Activated naive CD4-positive, alpha-beta T cell treated with anti-CD3 and anti-CD28 coated beads, Interleukin-2, amount 50 U/mL, for 72 hours (primary cell): ENCODE measurements at places on chromosomes 1 and 21. TPM values are rescaled to one million over a fixed set of nuclear protein-coding genes. Genes with fewer than 3 reads are reported as not detected.

Gene ATF6
- total RNA-seq = 24.9 TPM

- no peak for DNase-seq
Measured at GRCh38 chr1:1391225-1391624, 7.9 kb downstream of the CCNL2 start.

Gene CDK18
- total RNA-seq = 7.9 TPM

- no peak for DNase-seq
Measured at GRCh38 chr1:109389638-109390341, 7.9 kb downstream of the SORT1 start.

GRCh38 chr21:37281993-37282392, 14.9 kb upstream of the VPS26C start:
- no peak for DNase-seq

DNA sequence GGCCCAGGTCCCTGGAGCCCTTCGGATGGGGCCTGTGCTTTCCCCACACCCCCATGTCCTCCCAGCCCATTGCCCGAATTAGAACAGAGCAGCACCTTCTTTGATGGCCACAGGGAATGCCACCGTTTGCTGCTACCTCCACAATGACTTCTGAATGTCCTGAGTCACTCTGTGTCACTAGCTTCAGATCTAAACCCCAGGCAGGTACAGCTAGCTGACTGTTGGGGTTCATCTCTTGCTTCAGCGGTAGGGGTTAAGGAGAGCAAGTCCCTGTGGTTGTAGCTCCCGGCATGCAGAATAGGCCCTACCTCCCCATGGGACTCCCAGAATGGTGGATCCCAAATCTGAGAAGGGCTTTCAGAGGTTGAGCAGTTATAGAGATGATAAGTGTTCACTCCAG, 291.1 kb upstream of the POU3F1 start:
- DNase-seq = no peak

DNA sequence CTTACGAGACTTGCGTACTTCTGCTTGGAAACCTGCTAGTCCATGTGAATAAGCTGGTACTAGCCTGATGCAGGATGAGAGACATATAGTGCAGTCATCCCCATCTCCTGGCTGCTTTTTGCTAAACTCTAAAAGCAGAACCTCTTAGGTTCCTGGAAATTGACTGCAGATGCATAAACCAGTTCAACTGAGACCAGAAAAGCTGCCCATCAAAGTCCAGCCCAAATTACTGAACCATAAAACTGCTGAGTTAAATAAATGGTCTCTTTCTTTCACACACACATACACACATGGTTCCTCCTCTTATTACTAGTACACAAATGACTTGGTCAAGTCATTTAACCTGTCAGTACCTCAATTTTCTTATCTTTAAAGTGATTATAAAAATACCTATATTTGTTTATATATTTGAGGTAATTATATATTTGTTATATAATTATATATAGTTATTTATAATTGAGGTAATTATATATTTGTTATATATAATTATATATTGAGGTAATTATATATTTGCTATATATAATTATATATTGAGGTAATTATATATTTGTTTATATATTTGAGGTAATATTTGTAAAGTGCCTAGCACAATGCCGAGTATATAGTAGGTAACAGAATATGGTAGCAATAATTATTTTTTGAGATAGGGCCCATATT, 25.2 kb upstream of the RABGAP1L start:
- no peak for DNase-seq

Gene DDX20
- total RNA-seq = 11.2 TPM

GRCh38 chr1:38918568-38918967, 23.1 kb downstream of the RHBDL2 start:
- no peak for DNase-seq

Gene LCE1A
- total RNA-seq = not detected
